ENCODE measurements at places on chromosomes 1 and 21.

GRCh38 chr1:168974611-168975010 is 131.9 kb upstream of the ATP1B1 start:
- DNase-seq = no peak

DNA sequence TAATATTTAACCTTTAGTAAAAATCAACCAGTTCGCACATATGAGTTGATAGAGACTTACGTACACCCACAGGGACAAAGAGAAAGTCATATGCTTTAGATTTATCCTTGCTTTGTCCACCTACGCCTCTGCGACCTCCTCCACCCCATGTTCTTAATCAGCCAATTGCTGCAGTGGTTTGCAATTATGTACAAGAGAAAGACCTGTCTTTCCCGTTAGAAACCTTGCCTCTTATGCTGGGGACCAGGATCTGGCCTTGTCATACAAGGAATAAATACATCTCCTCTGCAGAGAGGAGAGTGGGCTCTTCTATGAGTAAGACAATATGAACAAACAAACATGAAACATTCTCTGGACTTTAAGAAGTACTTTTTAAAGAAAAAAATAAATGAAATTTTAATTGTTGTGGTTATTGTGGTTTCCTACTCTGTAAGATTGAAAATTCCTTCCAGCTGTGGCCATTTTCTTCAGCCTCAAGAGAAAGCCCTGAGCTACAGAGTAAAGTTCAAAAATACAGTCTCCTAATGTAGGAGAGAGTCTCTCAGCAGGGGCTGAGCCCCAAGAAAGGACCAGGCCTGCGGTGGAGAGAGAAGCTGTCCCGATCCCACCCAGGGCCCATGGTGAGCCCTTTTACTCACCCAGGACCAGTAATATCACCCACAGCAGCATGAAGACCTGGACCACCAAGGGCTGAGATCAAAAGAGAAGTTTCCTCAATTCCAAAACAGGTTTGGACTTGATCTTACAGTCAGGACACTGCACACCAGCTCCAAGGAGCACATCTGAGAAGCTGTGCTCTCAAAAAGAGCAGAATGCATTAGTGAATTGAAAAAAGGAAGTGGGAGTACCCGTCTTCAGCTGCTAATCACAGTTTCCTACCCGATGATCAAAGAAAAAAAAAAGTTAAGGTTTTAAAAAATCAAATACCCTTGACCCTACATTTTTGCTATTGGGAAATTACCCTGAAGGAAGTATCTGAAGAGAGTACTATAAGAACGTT is at the start of gene FCRL5:
Gene FCRL5 (minus strand): TSS at position 822 of the 1,000 bp plus-strand sequence. CDS start 153 bp downstream, at position 669.
- no peak for DNase-seq

- DNase-seq = no peak
Measured at GRCh38 chr1:243587823-243588560, 262.1 kb downstream of the AKT3 start.

- peak; percentile 50 for DNase-seq
Measured at GRCh38 chr1:34742667-34743270, 12.1 kb upstream of the GJB5 start.

- DNase-seq = no peak
Measured at GRCh38 chr1:34736692-34737091, 18.2 kb upstream of the GJB5 start.

DNA sequence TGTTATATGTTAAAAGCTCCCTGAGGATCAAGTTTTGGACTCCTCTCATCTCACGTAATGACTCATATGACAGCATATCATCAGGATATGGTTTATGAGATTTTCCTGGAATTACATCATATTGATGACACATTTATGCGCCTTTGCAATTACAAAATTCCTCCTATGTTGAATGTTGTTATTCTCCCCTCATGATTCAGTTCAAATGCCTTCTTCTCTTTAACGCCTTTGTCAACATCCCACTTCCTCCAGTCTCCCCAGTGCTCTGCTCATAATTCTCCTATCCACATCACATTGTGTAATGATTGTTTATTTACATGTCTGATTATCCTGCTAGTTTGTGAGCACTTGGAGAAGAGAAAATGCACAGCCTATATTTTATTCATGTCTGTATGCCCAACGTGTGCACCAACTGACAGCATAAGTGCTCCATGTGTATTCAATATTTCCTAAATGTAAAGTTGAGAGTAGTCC is 80.9 kb upstream of the BACH1 start:
- no peak for DNase-seq

DNA sequence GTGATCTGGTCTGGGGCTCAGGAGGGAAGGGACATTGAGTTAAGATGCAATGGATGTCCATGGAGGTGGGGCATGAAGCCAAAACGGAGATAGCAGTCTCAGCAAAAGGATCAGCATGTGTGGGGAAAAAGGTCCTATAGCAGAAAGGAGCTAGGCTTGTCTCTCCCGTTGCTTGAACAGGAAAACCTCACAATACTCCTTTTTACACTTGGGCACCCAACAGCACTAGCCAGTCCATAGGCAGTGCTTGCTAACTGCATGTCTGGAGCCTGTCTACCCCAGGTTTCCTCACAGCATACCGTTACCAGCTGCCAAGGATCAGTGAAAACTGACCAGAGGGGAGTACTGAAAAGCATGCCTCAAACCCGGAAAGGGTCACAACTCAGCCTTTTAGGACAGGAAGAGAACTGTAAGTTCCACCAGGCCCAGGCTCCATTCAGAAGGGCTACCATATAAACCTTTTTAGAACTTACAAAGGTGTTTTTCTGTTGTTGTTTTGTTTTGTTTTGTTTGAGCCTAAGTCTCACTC is 78.6 kb downstream of the JAK1 start:
- DNase-seq = no peak

DNA sequence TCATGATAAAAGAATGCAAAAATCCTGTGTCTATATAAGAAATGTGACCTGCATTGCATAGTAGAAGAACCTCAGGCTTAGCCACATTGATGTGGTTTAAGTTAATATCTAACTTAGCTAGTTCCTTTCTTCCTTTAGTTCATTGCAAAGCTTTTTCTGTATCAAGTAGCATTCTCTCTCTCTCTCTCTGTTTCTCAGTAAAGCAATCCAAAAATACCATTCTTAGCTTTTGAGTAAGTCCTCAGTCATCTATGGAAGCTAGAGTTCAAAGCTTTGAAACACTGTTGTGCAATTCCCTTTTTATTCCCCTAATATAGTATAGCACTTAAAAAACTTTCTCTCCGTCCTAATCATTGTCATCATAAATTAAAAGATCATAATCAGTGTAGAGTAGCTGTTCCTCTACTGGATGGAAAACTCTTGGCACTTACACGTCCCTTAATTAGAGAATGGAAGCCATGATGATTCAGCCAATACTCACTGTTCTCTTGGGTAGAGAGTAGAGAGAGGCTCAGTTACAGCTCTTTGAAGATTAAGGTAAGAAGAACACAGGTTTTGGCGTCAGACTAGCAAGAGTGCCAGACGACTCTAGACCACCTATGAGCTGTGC is 350.3 kb upstream of the LYPLAL1 start:
- no peak for DNase-seq

DNA sequence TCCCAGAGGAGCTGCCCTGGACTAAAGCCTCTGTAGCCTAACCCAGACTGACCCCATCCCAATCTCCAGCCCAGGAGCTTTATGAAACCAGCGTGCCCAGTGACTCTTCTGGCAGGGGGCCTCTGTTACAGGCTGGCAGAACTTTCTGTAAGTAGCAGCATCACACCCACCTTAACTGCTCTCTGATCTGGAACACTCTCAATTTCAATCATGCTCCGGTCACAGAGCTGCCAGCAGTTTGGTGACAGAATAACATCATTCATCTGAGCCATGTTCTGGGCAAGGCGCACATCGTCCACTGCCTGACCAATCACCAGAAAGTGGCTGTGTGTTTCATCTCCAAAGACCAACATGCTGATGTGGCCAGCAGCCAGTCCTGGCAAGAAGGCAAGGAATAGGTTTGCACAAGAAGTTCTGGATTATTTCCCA is 14.7 kb downstream of the ADCY10 start:
- DNase-seq = no peak

DNA sequence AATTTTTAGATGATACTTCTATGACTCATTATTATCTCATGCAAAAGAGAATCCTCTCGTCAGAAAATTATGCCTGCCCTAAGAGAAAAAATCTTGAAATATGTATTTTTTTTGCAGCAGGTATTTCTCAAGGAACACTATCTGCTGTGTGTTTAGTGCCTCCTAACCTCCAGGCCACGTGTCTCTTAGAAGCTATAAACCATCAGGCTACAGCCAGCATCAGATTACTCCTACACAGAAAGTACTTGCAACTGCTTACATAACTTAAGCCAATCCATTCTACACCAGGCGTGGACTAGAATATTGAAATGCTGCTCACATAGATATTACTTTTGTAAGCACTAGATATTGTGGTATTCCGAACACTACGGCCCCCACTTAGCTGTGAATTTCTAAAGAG is 933.4 kb downstream of the PLA2G4A start:
- no peak for DNase-seq

DNA sequence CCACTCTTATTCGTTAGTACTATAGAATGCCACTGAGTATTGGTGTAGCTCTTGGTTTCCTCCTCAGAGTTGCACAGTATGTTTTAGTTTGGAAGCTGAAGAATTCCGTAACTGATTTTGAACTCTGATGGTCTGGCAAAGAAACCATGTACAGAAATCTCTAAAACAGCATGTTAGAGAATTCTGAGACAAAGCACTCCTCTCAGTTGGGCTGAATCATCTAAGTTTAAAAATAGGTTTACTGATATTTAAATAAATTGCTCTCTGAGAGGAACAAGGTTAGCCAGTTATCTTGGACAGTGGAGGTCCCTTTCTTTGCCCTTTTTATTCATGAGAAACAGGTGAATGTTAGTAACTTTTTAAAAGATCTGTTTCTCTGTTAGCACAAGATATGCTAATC is 43.8 kb downstream of the NCF2 start:
- DNase-seq = no peak

- no peak for DNase-seq
Measured at GRCh38 chr1:160656737-160657136, 9.9 kb upstream of the SLAMF1 start.

DNA sequence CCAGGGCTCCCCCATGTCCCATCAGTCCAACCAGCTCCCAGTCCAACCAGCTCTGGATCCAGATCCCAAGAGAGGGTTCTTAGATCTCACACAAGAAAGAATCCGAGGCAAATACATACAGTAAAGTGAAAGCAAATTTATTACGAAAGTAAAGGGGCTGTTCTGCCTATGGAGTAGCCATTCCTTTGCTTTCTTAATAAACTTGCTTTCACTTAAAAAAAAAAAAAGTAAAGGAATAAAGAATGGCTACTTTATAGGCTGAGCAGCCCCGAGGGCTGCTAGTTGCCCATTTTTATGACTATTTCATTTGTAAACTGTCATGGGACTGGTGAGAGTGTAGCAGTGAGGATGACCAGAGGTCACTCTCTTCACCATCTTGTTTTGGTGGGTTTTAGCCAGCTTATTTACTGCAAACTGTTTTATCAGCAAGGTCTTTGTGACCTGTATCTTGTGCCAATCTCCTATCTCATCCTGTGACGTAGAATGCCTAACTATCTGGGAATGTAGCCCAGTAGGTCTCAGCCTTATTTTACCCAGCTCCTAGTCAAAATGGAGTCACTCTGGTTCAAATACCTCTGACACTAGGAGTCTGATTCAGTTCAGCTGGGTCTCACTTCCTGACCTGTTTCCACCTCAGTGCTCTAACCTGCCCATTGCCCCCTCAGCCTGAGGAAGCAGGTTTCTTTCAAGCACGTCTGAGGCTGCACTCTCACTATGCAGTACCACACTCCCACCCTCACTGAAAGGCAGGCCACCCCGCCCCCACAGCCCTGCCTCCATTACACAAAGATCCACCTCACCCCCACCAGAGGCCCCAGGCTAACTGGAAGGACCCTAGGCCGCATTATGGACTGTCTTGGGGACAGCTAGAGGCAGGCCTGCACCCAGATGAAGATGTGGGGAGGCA is 26.5 kb upstream of the ATP2B4 start:
- DNase-seq = no peak

DNA sequence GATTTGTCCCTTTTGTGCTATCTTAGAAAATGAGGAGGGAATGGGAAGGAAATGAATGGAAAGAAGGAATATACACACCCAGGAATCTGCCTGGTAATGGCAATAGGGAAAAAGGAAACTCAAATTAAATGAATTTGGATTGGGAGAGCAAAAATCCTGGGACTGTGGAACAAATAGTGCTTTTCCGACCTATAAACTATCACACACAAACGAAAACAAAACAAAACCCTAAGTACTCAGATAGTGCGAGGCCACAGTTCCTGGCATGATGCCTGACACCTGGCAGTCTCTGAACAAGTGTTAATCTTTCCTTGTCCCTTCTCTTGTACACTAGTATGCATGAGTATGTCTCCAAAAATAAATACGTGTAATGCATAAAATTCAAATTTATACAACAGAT is 319.8 kb upstream of the SPAG17 start:
- no peak for DNase-seq

DNA sequence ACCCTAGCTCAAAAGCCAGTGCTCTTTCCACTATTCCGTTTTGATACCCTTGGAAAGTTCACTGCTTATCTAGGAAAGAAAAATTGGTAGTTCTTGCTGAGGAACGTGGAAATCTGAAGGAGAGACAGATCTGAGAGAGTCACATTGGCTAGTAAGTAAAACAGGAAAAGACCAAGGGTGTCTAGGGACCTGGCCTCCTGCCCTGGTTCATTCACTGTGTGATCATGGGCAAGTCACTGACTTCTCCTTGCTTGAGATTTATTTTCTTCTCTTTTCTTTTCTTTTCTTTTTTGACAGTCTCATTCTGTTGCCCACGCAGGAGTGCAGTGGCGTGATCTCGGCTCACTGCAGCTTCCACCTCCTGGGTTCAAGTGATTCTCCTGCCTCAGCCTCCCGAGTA is 90.8 kb downstream of the NFIA start:
- no peak for DNase-seq

- peak; percentile 3 for DNase-seq
Measured at GRCh38 chr1:179142889-179143299, 61.0 kb downstream of the TOR3A start.

DNA sequence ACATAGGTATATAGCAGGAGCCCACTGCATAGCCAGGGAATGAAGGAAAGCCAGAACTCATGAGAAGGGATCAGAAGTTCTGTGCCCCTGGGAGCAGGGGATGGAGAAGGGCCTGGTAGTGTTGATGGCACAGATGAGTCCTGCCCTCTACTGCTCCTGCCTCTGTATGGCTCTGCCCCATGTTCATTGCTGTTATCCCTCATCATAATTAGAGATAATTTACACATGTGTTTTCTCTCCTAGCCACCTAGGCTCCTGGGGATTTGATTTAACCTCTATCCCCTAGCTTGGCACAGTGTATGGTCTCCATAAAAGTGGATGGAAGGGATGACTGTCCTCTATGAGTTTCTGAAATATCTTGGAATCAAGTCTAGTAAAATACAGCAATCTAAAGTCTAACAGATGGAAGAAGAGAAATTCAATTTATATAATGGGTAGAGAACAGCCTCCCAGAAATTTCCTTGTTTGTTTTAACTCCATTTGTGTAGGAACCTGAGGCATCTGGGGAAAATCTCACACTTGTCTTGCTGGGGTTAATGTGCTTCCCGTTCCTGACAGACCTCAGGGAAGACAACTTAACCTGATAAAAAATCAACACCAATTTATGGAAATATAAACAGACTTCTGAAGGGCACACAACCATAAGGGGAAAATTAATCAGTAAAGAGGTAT is 393.8 kb downstream of the HHAT start:
- DNase-seq = no peak

- no peak for DNase-seq
Measured at GRCh38 chr1:149978547-149979023, 31.9 kb downstream of the OTUD7B start.

Data from CD4-positive, alpha-beta T cell treated with Interleukin-4 for 4 hours (primary cell).